ENCODE measurements at places on chromosomes 7 and 10.

DNA sequence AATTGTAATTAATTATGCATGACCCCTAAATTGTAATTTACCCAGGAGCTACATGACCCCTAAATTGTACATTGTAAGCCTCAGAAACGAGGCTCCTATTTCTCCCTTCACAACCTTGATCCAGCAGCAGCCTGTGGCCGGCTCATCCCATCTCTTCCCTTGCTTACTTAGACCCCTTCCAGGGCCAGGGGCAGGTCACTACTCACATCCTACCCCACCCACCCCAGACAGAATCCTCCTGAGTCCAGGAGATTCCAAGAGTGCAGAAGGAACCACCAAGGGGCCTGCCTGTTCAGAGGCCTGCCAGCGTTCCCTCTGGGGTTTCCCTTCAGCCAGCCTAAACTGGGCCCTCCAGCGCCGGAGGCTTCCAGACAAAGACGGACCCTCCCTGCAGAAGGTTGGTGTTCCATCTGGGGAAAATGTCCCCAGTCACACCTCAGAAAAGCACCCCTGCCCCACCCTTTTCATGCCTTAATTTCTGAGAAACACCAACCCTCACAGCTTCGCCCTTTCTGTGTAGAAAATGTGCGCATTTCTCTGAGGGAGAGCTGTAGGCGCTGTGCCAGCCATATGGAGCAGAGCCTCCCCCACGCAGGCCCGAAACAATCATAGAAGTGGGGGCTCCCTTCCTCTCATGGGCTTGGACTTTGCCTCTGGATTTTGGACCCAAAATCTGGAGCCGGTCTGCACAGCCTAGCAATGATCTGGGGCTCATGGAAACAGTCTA lies 19.2 kb downstream of the LEP start:
- DNase-seq: no peak

- DNase-seq: no peak
Measured at GRCh38 chr7:91230100-91230499, 34.1 kb upstream of the FZD1 start.

- DNase-seq: no peak
Measured at GRCh38 chr7:37516664-37517063, 68.0 kb upstream of the ELMO1 start.

GRCh38 chr10:132554991-132555647 lies 17.5 kb downstream of the INPP5A start:
- peak; percentile 79 for DNase-seq

GRCh38 chr10:110059925-110060324 lies 52.1 kb downstream of the ADD3 start:
- no peak for DNase-seq

DNA sequence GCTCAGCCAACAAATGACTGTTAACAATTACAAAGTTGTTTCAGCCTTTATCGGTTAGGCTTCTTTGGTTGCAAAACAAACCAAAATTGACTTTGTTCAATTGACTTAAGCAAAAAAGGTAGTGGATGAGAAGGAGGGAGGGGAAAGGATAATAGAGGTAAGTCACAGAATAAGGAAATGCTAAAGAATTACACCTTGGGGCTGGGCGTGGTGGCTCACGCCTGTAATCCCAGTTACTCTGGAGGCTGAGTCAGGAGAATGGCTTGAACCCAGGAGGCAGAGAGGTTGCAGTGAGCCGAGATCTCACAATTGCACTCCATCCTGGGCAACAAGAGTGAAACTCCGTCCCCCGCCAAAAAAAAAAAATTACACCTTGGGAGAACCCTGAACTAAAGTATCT lies 41.4 kb downstream of the AHCYL2 start:
- no peak for DNase-seq

DNA sequence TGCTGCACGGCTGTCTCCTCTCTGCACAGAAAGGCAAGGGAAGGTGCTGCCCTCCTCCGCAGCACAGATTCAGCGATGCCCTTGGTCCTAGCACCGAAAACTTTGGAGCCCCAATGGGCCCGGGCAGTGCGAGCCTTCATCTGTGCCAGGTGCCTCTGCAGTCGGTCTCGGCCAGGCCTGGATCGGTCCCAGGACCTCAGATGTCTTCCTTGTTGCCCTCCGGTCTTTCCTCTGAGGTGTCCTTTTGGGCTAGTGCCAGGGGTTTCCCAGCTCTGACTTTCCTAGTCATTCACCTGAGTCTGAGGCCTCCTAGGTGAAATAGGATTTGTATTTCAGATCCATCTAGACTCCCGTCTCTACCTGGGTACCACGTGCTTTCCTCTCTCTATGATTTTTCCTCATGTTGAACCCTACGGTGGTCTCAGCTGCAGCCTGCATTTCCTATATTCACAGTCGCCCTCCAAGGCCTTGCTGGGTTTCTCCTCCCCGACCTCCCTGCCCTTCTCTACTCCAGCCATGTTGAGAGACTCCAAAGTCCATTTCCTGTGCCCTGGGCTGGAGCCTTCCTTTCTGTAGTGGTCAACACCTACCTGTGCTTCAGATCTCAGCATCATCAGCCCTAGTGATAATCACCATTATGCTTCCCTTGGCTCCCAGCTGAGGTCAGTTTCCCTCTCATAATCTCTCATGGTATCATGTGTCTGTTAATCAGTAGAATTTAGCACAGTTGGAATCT lies 92.0 kb upstream of the PRSS58 start:
- no peak for DNase-seq

DNA sequence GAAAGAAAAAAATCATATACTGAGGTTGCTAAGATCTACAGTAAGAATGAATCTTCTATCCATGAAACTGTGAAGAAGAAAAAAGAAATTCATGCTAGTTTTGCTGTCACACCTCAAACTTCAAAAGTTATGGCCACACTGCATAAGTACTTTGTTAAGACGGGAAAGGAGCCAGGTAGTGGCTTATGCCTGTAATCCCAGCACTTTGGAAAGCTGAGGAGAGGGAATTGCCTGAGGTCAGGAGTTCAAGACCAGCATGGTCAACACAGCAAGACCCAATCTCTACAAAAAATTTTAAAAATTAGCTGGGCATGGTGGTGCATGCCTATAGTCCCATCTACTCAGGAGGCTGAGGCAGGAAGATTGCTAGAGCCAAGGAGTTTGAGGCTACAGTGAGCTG lies 22.1 kb downstream of the CCDC186 start:
- no peak for DNase-seq

Measured in GF-D8 (cell line).